Pancreas (tissue), 10 donors: ENCODE measurements at places on chromosomes 3 and 15. TPM values are rescaled to one million over a fixed set of nuclear protein-coding genes. Genes with fewer than 3 reads are reported as not detected.
A peak's percentile ranks its signal among the peaks of the same experiment; 100 is the strongest.

- DNase-seq: no peak
These were observed 11.3 kb upstream of the IQGAP1 start for GRCh38 chr15:90376789-90377188.

Gene FMN1
- total RNA-seq: 4.9 TPM

DNA sequence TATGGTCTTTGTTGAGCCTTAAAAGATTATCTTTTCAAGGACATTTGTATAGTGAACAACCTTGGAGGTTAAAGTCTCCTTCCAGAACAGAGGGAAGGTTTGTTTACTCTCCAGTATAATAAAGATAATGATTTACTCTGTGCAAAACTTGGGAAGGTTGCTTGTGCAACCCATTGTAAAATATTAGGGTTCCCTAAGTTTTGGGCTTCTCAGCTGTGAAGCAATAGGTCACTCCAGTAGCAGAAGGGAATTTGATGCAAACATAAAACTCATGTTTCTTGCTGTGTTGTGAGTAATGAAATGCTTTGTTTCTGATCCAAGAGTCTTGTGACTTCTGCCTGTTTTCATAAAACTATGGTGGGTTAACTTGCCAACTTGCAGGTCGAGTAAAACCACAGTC lies 177.5 kb downstream of the SUCNR1 start:
- no peak for DNase-seq

DNA sequence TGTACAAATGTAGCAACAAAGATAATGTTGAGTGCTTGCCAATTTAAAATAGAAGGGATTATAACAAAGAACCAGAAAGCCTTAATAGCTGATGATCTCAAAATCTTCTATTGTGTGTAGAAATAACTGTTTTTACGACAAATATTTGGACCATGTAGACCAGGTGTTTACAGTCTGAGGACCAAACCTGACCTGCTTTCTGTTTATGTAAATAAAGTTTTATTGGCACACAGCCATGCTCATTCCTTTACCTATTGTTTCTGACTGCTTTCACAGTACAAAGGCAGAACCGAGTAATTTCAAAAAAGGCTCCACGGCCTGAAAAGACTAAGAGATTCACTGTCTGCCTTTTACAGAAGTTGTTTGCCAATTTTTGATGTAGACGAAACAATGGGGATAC lies 91.8 kb downstream of the GOLIM4 start:
- no peak for DNase-seq

GRCh38 chr3:125433611-125434041 lies 58.5 kb upstream of the ZNF148 start:
- DNase-seq: no peak

GRCh38 chr15:79329171-79329611 lies 18.3 kb downstream of the TMED3 start:
- no peak for DNase-seq

- DNase-seq: peak; percentile 60
These were observed 2.8 kb downstream of the FURIN start for GRCh38 chr15:90871139-90871715.

DNA sequence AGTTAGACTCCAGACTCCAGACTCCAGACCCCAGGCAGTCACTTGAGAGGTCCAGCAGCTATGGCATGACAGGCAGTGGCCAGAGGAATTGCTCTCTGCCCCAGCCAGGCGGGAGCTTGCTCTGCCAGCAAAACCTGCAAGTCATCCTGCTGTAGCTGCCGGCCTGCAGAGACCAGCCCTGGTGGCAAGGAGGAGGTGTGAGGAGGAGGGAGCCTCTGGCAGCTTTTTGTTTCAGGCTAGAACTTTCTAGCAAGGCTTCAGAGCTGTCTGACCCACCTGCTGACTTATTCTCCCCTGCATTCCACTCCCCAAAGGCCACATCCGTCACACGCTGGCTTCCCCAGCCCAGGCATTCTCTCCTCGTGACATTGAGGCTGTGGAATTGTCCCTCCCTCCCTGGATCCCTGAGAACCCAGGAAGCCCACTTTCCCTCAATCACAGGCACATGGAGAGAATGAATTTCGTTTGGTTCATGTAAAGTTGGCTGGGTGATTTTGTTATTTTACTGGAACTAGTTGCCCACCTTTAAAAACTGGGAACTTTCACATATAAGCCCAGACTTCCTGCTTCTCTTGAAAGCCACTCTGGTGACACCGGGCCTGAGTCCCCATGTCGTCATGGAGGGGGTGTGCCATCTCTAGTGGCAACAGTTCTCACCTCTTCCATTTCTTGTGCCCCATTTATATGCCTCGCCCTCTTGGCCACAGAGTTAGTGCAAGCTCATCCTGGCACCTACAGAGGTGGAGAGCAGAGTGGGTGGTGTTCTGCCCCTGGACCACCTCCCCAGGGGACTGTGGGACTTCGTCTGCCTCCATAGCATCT lies 82.7 kb downstream of the ABHD5 start:
- no peak for DNase-seq

GRCh38 chr15:77988347-77989295 lies 88.9 kb downstream of the TBC1D2B start:
- no peak for DNase-seq

Gene ISLR2
- 0.08 TPM for total RNA-seq

DNA sequence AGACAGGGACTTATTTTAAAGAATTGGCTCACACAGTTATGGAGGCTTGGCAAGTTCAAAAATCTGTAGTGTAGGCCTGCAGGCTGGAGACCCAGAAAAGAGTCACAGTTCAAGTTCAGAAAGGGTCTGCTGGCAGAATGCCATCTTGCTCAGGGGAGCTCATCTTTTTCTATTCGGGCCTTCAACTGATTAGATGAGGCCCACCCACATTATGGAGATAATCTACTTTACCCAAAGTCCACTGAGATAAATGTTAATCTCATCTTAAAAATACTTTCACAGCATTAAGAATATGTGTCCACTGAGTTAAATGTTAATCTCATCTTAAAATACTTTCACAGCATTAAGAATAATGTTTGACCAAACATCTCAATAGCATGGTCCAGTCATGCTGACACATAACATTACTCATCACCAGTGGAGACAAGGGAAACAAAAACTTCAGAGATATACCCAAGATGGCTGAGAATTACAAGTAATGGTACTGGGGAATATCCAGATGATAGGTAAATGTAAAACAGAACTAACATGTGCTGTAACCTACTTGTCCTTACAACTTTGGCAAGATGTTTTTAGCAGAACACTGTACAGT lies 74.3 kb upstream of the STAC start:
- DNase-seq: no peak

- no peak for DNase-seq
These were observed 44.6 kb downstream of the CMTM6 start for GRCh38 chr3:32457971-32458471.

Gene SERPINI2
- 213 TPM for total RNA-seq

Gene SMCO1
- total RNA-seq: not detected

DNA sequence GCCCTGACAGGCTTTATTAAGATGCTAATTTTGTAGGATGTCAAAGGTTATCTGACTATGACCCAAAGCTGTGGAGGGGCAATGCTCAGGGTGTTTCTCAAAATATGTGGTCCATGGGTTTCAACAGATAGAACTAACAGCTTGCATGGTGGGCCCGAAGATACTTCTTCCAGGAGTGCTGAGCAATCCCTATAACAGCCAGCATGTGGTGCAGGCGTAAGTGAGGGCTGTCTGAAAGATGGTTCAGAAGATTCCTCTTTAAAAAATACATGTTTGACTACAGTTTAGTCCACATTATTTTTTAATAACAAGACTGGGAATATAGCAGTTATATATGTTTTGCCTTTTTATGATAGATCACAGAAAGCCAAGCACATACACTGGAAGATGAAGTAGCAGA lies 7.6 kb downstream of the SCG3 start:
- DNase-seq: no peak

GRCh38 chr3:194571491-194572142 lies 61.6 kb downstream of the TMEM44 start:
- no peak for DNase-seq

Gene INSYN1
- 0.42 TPM for total RNA-seq

GRCh38 chr15:77507911-77508310 lies 87.2 kb downstream of the HMG20A start:
- peak; percentile 35 for DNase-seq

- peak; percentile 77 for DNase-seq
These were observed 42.3 kb downstream of the PSMD6 start for GRCh38 chr3:63980830-63981498.

GRCh38 chr3:125628212-125628611 lies 32.9 kb upstream of the OSBPL11 start:
- DNase-seq: no peak

Gene ZNF620
- total RNA-seq: 1.9 TPM

Gene PTX3
- 3.1 TPM for total RNA-seq

- no peak for DNase-seq
These were observed 40.2 kb downstream of the MEF2A start for GRCh38 chr15:99605990-99606389.

GRCh38 chr3:155370198-155370597 lies 76.7 kb upstream of the STRIT1 start:
- DNase-seq: no peak

Gene NLGN1
- total RNA-seq: 0.51 TPM

- DNase-seq: no peak
These were observed 46.9 kb downstream of the SENP2 start for GRCh38 chr3:185632996-185633395.

DNA sequence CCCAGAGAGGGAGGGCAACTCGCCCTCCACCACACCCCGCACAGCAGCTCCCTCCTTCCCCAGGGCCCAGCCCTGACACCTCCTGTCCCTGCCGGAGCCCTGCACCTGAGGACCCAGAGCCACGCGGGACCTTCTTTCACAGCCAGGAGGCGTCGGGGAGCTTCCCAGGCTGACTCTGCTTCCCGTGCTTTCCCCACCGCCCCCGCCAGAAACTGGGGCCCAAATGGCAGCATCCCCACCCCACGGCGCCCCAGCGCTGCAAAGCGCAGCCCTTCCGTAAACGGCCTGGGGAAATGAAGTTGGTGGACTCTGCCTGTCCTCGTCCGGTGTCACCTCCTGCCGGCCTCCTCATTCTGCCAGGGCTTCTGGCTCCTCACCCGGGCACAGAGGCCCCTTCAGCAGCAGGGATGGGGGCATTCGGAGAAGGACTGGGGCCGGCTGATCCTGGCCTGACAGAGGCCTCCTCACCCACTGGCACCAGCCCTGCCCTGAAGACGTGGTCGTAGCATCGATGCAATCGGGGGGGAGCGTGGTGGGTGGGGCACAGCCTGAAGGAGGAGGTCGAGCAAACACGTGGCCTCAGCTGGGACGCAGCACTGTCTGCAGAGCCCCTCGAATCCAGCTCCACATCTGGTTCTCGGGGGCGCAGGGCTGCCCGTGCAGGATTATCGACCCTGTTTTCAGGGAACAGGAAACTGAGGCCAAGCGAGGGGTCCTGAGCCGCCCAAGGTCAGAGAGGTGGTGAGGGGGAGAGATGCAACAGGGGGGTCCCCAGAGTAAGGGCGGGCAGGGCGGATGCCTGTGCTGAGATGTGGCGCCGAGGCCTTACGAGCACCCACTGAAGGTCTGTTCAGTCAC lies 235.4 kb downstream of the XXYLT1 start:
- no peak for DNase-seq

- no peak for DNase-seq
These were observed 1046.6 kb upstream of the CFAP20DC start for GRCh38 chr3:60096403-60096802.

DNA sequence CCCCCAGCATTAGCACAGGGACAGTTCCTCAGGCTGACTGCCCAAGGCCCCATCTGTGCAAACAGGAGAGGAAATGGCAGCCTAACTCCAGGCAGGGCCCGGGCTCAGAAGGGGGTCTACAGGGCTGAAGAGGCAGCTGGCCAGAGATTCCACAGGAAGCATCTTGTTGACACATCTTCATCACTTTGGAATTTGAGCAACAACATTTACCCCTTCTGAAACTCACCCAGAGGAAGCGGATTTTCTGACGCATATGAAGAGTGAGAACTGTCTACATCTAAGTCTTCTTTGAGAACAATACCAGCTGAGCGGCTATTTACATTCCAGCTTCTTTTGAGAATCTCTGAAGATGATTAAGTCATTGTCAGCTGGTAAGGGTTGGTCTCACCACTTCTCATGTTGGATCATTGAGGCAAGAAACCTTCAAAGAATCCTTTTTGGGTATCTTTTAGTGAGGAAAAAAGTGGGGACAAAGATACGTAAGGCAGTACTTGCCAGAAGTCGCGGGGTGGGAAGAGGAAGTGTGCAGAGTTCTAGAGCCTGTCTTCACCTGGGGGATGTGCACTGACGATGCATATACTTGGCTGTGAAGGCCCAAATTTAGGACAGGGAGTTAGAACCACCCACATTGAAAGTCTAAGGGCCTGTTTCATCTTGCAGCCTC lies 25.4 kb upstream of the SRP14 start:
- no peak for DNase-seq

Gene SENP2
- 15.8 TPM for total RNA-seq

DNA sequence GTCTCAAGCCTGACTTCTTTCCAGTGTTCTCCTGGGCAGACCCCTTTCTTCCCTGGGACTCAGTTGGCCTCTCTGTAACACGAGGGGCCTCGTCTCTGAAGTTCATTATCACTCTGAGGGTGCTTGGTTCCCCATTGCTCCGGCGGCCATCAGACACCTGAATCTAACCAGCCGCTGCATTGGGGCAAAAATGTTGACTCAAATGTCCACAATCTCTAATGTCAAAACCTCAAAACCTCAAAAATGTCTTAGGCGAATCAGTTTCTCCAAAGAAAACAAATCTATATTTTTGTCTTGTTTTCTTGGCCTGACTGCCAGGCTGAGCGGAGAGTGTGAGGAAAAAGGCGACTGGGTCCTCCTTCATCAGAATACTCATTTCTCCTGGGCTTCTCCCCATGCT lies 220.7 kb downstream of the VPS13C start:
- no peak for DNase-seq

Gene TTLL13
- 0.46 TPM for total RNA-seq

DNA sequence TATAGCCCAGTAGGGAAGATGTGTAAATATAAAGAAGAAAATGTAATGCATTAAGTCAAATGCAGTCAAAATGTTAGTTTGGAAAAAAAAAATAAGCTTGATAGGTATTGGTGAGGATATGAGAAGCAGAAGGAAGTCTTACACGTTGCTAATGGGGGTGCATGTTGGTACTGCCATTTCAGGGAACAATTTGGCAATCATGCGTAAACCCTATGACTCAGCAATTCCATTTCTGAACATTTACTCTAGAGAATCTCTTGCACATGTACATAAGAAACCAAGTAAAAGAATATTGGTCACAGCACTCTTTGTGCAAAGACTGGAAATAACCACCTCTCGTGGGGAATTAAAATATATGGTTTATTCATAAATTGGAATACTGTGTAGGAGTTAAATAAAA lies 35.5 kb upstream of the TIMP4 start:
- no peak for DNase-seq

- no peak for DNase-seq
These were observed 853 bp downstream of the TCAIM start for GRCh38 chr3:44339181-44340057.

DNA sequence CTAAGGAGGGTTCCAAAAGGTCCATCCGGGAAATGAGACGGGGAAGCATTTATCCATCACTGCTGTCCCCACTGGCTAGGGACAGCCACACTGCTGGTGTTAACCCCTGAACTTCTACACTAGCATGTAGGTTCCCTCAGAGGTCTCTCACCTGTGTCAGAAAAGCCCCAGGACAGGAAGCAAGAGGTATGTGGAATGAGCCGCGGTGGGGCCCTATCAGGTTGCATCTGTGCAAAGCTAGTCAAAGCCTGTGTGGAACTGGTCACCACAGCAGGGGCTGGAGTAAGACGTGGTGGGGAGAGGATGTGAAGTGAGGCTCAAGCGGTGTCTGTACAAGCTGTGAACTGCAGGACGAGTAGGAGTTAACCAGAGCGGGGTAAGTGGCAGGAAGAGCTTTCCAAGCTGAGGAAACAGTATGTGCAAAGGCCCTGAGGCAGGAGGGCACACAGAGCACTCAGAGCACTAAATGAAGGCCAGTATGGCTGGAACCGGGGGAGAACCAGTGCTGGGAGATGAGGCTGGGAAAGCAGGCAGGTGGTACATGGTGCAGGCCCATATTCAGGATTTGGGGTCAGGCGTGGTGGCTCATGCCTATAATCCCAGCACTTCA lies 57.8 kb downstream of the MEGF11 start:
- DNase-seq: no peak
